Activated CD4-positive, alpha-beta T cell treated with anti-CD3 and anti-CD28 coated beads, Interleukin-2, amount 50 U/mL, for 4 hours (primary cell): ENCODE measurements at places on chromosomes 16 and 17.

DNA sequence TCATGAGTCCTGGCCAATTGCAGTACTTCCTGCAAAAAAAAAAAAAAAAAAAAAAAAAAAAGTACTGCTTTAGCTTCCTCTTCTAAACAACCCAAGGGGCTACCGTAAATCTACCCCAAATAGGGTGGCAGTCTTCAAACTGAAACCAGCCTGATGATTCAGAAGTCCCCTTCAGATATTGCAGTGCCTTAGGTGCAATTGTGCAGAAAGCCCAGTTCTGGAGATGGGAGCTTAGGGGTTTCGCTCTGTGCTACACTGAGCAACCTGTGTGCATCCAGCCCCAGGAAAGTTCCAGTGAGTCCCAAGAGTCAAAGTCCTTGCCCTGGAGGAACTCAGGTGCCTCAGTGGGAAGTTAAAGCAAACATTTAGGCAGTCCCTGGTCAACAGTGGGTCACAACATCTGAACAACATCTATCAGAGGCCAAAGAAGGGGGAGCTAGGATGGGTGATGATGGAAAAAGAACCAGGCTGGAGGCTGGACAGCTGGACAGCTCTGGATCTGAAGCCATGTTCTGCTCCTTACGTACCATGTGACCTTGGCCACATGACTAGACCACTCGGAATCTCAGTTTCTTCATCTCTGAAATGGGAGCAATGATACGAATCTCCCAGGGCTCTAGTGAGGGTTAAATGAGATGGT lies 6.7 kb upstream of the CIITA start:
- no peak for DNase-seq

- peak; percentile 37 for DNase-seq
Measured at GRCh38 chr16:2532494-2533141, 1.4 kb upstream of the CEMP1 start.

DNA sequence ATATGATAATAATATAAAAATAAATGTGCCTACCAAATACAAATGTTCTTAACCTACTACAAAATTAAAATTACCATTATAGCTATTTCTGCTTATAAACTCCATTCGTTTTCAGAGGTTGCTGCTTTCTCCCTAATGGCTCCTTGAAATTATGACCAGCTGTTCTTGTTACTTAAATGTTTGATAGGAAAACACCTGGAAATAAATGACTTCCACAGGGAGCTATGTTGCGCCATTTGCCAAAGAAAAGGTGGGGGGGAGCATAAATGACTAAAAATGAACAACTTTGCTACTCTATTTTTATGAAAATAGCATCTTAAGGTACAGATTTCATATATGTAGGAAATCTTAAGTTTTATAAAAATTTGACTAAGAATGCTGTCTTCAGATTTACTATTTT lies 157.5 kb upstream of the MON1B start:
- no peak for DNase-seq

DNA sequence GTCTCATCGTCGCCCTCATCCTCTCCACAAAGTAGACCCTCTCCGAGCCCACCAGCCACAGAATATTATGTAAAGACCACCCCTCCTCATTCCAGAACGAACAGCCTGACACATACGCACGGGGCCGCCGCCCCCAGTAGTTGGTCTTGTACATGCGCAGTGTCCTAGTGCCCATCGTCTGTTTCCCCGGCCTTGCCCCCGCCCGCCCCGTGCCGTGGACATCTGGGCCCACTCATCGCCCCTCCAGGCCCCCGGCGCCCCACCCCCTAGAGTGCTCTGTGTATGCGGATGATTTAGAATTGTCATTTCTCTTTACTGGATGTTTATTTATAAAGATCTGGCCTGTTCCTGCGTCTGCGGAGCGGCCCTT lies 475 bp upstream of the AMDHD2 start:
- DNase-seq: no peak

GRCh38 chr17:3835410-3836229 lies 10.4 kb downstream of the NCBP3 start:
- DNase-seq: no peak
